Activated naive CD8-positive, alpha-beta T cell treated with anti-CD3 and anti-CD28 coated beads for 36 hours (primary cell): ENCODE measurements at places on chromosomes 5 and 9.
A peak's percentile ranks its signal among the peaks of the same experiment; 100 is the strongest.

DNA sequence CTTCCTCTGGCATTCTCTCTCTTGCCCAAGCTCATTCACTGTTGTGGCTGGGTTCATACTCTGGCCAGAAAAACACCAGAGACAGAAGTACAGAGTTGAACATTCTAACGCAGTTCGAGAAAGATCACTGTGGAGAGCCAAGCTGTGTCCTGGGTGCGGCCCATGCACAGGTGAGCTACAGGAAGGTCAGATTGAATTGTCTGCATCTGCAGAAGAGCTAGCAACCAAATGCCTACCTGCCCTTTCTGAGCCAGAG, 126.8 kb upstream of the DPYSL3 start:
- no peak for DNase-seq

DNA sequence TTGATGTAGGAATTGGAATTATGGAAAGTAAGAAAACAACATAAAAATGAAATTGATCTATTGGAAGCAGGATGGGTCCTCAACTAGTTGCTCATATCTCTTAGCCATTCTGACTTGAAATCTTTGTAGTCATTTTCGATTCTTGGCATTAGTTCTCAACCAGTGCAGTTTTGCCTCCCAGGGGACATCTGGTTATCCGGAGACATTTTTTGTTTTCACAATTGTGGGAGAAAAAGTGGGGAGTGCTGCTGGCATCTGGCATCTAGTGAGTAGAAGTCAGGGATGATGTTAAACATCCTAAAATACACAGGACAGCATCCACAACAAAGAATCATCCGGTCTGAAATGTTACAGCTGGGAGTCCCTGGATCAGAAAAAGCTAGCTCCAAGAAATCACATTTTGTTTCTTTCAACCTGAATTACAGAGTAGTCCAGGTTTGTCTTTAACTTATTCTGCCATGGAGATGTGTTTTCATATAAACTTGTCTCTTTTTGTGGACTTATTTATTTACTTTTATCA, 74.9 kb downstream of the FBXL7 start:
- no peak for DNase-seq

GRCh38 chr9:92763721-92764380, 782 bp downstream of the BICD2 start:
- peak; percentile 57 for DNase-seq

- no peak for DNase-seq
Measured at GRCh38 chr5:96995419-96995818, 59.5 kb downstream of the LNPEP start.

DNA sequence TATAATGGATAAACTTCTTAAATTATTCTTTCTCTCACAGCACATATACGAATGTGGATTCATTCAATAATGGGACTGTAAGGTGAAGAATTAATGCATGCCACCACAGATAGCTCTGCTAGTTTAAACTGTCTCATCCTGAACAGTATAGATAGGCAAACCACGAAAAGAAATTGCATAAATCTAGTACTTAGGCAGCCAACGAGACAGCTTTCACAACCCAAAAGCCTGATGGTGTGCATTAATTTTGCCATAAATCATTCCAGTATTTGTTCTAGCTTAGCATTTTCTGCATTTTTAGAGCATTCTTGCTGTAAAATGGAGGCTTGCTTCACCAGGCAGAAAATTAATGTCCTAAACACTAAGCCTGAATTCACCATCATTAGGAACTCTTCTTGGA, 834.2 kb upstream of the DMAC1 start:
- no peak for DNase-seq

GRCh38 chr5:40428126-40428525, 251.6 kb upstream of the PTGER4 start:
- DNase-seq = no peak

DNA sequence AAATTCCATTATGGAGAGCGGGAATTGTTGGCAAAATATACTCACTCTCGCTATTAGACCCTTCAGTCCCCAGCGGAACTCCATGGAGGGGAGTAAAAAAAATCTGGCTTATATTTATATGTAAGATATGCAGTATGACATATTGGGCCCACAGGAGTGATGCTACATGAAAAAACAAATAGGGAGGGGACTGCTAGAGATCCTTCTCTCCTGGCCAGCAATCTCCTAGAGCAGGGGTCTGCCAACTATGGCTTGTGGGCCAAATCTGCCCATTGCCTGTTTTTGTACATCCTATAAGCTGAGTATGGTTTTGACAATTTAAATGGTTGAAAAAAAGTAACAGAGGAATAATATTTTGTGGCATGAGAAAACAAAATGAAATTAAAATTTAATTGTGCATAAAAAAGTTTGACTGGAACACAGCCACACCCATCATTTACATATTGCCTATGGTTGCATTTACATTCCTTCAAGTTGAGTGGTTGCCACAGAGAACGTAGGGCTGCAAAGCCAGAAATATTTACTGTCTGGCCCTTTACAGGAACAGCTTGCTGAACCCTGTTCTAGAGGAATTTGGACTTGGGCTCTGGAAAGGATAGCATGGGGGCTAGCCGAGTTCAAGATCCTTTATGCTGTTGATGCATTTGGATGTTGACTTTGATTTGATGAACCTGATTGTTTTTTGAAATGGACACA, 197.3 kb upstream of the CLINT1 start:
- DNase-seq = no peak

DNA sequence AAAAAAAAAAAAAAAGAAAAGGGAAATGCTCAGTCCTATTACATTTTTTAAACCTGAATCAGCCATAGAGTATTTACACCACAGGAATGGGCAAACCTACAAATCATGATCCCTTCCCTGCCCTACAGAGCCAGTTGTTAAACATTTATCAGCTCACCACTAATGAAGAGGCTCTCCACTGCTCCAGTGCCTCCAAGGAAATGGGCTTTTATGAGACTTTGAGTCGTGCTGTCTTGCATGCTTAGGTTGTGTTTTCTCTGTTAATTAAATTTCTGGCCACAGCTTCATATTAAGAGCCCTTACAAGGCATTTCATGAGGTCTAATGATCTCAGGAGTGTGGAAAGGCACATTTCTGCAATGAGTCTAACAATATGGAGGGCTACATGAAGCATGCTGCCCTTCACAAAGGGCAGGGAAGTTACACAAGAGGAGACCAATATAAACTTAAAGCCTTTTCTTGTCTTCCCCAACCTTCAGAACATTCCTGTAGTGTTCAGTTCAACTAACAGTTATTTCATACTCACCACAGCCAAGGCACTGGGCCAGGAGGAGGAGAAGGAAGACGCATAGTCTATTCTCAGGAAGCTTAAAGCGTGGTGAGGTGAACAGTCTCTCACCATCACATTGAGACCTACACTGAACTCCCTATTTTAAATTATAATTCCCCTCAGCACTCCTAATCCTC, 140.1 kb upstream of the ABCA1 start:
- DNase-seq = no peak

DNA sequence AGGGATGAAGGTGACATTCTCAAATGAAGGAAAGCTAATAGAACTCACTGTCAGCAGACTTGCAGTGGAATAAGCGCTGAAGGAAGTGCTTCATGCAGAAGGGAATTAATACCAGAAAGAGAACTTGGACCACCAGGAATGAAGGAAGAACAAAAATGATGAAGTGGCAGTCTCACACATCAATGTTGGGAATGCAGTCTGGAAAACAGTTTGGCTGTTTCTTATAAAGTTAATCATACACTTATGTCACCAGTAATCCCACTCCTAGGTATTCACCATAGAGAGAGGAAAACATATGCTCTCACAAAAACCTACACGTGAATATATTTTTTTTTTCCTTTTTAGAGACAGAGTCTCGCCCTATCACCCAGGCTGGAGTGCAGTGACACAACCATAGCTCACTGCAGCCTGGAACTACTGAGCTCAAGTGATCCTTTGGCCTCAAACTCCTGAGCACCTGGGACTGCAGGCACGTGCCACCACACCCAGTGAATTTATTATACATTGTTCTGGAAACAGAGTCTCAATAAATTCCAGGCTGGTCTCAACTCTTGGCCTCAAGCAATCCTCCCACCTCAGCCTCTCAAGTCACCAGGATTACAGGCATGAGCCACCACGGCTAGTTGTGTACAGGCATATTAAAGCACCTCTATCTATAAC, 81.2 kb downstream of the ROR2 start:
- DNase-seq = no peak
